ENCODE measurements at places on chromosomes 7 and 10.

DNA sequence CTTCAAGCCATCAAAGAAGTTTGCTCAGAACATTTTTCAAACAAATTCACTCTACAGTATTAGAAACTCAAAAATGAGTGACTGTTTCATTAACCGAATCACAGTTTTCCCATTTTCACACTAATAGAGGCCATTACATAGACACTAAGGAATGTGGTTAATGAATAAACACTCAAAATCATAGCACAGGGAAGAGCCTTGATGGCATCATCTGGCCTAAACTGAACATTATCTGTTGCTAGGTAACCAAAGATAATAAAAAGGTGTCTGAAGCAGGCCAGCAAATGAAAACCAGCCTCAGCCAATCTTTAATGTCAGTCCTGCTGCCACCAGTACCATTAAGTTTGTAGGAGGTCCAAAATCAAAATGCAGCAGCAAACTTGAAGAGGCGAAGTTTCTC is 492.4 kb upstream of the STEAP1 start:
- DNase-seq = no peak

GRCh38 chr10:99394256-99394655 is 36.2 kb downstream of the GOT1 start:
- no peak for DNase-seq

DNA sequence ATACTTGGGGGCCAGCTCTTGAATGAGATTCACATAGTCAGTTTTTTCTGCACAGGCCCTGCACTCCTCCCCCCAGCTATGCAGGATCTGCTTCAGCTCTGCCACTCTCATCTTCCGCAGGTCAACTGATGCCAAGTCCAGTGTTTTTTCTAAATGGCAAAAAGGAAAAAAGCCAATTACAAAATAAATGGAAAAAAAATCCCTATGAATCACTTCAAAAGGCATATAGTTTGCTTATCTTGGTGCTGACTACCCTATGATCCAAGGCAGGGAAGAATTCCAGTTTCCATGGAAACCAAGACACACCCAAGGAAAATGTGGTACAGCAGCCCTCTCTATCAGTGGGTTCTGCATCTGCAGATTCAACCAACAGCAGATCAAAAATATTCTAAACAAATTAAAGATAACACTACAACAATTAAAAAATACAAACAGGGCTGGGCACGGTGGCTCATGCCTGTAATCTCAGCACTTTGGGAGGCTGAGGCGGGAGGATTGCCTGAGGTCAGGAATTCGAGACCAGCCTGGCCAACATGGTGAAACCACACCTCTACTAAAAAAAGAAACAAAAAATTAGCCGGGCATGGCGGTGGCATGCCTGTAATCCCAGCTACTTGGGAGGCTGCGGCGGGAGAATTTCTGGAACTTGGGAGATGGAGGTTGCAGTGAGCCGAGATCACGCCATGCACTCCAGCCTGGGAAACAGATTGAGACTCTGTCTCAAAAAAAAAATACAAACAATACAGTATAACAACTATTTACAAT is 17.6 kb downstream of the CDNF start:
- DNase-seq = no peak

DNA sequence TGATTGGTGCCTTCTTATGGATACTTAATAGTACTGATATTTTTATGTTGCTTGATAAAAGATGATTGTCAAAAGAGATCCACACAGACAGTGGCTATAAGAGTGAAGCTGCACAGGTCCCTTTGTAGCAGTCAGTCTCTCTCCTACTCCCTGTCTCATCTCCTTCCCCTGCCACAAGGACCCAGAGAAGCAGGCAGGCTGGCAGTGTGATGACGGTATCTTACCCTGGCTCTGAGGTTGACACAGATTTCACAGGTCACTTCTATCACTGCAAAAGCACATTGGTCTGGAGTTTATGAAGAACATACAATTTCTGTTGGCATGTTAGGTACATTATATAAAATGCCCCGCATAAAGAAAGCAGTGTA is 64.4 kb upstream of the AHR start:
- no peak for DNase-seq

DNA sequence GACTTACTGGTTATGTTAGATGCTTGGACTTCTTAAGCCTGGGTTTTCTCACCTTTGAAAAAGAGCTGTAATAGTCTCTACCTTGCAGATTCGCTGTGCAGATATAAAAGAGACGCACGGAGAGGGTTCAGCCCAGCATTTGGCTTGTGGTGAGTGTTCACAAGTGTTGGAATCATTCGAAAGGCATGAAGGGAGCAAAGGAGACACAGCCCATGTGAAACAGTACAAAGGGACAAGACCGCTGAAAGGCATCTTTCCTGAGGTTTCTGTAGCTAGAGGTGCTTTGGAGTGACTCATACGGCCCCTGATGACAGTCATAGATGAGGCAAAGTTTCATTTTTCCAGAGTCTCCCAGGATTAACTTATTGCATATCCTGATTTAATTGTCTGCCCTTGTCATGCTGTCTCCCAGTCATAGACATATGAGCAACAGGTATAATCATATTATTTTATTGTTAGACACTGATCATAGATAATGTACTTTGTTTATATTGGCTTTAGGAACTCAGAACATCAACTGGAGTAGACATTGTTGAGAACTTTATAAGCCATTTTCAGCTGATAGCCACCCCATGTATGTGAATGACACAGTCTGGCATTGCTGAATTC is 171.1 kb downstream of the ADRA2A start:
- no peak for DNase-seq

DNA sequence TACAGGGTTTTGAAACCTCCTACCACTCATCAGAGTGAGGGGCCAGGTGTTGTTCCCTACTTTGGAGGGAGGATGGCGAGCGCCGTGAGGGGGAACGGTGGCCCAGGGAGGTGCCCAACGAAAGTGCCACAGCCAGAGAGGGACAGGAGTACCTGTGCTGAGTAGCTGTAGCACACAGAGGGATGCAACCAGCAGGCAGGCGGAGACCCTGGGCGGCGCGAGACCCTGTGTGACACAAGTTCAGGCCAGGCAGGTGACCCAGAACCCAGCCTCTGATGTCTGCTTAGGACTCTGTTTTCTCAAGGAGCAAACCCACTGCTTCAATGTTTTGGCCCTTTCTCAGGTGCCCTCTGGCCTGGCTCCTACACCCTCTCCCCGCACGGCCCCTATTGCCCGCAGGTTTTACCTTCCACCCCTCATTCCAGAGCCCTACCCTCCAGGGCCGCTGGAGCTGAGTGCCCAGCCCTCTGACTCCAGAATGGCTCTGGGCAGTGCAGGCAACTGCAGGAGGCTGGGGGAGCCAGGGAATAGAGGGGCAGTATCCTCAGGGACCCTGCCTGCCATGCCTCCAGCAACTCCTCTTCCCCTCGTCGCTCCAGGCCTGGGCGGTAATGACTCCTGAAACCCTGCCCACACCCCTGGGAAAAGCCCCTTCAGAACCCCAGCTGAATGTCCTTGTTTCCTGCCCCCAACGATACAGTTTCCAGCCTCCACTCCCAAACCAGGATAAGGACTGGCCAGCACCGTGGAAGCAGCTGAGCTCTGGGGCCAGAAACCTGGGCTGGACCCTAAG is 164.1 kb upstream of the RHEB start:
- DNase-seq = no peak

DNA sequence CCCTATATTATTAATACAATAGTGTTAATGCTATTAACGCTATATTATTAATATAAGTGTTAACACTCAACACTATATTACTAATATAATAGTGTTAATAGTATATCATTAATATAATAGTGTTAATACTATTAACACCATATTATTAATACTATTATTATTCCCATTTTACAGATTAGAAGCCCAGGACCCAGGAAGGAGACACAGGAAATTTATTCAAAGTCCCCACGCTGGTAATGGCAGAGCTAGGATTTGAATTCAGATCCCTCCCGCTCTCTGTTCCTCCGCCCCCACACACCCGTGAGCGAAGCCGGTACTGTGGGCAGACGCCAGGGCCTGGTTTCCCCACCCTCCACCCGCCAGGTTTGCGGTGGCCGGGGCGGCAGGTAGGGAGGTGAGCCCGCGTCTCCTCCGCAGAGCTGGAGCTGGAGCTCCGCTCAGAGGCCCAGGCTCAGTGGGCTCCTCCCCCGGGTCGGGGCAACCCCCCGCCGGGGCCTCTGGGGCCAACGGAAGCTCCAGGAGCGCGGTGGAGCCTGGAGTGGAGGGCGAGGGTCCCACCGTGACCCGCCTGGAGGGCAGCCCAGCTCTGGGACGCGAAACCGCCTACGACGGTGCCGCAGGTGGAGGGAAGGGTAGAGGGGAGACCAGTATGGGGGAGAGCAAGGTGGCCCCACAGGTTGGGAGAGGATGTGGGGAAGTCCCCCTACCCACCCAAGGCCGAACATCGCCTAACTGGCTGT is at the start of gene TMEM225B:
TSS of gene TMEM225B (plus strand) at position 506 of the 740 bp plus-strand sequence. CDS start 6,122 bp downstream, outside the sequence.
- no peak for DNase-seq

- DNase-seq = no peak
These were observed 34.4 kb downstream of the LHFPL3 start for GRCh38 chr7:104362756-104363155.

DNA sequence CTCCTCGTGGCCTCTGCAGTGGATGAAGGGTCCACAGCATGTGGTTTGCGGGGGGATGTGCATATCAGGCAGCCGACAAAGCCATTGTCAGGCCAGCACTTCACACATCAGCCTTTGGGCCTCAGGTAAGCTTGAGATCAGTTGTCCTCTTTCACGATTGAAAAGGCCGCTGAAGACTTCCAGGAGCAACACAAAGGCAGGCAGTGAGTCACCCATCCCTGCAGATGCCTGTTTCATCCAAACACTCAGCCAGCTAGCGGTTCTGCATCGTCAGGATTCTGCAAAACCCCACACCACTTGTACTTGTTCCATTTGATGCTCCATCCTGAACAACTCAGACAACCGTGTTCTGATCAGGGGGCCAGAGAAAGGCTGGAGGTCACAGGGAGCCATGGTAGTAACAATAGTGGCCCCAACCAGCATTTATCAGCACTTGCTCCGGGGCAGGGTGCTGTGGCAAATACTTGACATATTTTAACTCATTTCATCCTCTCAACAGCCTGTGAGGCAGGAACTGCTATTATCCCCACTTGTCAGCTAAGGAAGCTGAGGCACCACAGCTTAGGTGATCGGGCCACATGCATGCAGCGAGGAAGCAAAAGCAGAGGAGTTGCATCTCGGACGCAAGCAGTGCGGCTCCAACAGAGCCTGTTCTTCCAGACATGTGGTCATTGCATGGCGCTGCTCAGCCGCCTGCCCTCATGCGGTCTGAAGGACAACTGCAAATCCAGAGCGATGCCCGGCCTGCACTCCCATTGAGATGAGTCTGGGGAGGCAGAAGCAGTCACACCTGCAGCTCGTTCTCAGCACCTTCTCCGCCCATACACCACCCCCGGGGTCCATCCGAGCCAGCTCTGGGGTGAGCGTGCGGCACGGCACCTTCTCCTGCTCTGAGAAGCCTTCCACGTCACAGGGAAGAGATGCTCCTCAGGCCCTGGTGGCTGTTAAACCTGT is 144.9 kb downstream of the PAXIP1 start:
- no peak for DNase-seq

DNA sequence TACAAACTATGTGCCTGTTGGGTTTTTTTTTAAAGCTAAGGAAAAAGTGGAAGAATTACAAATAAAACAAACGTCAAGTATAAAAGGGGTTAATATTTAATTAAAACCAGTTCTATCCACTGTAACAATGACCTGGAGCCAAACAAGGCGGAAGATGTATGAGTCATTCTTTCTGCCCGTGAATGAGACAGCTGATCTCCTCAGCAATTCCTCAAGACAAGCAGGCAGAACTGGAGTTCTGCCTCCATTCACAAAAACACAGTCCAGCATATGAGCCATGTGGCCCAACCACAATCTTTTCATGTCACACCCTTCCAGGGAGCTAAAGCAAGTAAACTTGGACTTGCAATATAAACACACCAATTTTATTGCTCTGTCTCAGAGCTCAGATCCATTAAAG is 8.4 kb downstream of the ETV1 start:
- no peak for DNase-seq

DNA sequence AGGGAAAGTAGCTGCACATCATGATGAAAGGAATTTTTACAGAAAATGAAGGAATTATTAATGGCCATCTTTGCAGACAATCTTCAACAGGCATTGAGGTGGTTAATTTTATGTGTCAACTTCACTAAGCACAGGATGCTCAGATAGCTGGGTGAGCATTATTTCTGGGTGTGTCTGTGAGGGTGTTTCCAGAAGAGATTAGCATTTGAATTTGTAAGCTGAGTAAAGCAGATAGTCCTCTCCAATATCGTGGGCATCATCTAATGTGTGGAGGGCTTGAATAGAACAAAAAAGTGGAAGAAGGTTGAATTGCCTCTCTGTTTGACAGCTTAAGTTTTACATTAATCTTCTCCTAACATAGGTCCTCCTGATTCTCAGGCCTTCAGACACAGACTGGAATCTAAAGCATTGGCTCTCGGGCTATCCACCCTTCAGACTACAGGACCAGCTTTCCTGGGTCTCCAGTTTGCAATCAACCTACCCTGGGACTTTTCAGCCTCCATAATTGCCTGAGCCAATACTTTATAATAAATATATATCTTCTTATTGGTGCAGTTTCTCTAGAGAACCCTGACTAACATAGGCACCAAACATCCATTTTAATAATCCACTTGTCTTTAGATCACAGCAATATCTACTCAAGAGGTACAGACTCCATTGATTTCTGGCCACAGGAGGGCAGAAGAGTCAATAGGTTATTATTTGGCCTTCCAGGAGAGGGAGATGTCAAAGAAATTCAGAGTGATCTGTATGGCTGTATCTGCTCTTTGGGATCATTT is 10.5 kb upstream of the CRPPA start:
- no peak for DNase-seq

DNA sequence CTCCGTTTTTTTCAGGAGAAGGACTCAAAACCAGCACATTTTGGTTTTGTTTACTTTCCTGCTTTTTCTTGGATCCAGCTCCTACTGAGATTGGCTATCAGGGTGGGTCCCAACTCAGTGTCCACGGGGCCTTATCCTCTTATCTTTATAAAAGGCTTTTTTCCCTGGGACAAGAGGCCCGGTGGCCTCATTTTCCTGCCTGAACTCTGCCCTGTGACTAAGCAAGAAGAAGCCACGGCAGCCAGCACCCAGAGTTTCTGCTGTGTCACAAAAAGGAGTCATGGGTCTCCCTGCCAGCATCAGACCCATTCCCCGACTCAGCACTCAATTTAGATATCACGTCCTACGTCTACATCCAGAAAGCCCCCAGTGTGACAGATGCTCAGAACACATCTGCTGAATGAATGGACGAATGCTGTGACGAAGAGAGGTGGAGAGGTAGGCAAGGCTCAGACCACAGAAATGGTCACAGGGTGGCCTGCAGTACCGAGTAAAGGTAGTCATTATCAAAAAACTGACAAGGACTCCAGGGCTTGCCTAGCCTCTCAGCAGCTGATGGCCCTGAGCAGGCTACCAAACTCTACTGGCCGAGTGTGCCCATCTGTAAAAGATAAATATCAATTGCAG is 16.7 kb downstream of the DLG5 start:
- no peak for DNase-seq

DNA sequence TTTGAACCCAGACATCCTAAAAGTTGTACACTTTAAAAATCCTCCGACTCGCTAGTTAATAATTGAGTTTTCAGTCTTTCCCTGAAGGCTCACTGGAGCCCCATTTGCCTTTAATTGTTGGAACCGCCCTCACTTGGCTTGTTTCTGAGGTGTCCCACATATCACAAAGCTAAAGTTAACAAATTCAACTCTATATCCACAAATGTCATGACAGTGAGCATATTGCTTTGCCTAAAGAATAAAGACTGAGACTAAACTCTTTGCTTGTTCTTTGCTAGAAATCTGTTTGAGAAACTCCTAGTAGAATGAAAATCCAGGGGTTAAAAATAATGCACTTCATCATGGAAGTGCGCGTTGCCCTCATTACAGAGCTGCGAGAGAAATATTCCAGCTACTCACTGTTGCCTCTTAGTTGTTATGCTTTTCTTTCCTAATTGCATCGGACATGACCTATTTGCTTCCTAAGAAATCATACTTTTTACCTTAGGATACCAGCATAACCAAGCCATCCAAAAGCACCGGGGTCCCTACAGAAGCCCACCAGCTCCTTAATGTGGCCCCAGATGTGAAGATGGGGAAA is 752 bp downstream of the THSD7A start:
- DNase-seq = no peak

All from coronary artery (tissue), 2 donors.